Activated CD4-positive, alpha-beta memory T cell treated with anti-CD3 and anti-CD28 coated beads, Interleukin-2, amount 10 ng/mL, durations not matched to agents 7 days and 5 days (primary cell): ENCODE measurements at places on chromosomes 5 and 9.

DNA sequence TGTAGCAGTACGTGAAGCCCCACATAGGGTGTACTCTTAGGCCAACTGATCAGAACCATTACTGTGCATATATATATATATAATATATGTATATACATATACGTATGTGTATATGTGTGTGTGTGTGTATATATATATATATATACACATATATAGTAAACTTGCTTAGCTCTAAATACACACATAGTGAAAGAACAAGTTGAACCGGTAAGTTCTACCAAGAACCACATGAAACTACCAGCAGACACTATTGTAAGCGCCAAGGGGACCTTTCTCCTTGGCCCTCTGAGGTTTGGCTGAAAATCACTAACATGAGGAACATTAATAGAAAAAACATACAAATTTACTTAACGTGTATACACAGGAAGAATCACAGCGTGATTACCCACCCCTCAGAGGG, 1.8 kb upstream of the TARS1 start:
- DNase-seq: no peak

- no peak for DNase-seq
Observed at GRCh38 chr5:156479849-156480248, 152.9 kb downstream of the SGCD start.

DNA sequence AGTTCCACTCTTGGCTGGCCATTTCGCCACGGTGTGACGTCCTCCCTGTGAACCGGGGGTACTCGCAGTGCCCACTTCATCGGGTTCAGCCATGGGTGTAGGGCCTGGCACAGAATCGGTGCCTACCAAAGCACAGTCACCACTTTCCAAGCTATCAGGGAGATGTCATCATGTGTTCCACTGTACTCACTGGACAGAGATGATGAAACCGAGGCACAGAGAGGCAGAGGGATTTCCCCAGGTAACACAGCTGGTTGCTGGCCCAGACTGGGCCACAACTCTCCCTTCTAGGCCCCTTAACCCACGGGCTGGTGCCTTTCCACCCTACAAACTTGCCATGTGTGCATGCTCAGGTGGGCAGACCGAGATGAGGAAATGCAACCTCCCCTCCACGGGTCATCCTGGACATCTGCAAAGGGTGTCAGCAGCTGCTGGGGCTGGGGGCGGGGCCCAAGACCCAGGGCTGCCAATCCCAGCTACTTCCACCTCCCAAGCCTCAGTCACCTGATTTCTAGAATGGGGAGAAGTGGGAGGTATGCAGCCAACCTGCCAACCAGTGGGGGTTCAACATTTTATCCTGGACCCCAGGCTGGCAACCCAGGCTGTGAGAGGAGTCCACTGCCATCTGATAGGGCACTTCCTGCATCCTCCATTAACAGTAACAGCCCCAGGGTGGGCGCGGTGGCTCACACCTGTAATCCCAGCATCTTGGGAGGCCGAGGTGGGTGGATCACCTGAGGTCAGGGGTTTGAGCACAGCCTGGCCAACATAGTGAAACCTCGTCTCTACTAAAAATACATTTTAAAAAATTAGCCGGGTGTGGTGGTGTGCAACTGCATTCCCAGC, 893 bp upstream of the SH2D3C start:
- DNase-seq: peak; percentile 69

GRCh38 chr9:109745335-109746283, 34.4 kb upstream of the PALM2AKAP2 start:
- no peak for DNase-seq

- DNase-seq: no peak
Observed at GRCh38 chr9:134724202-134724911, 82.8 kb downstream of the COL5A1 start.

GRCh38 chr5:170781946-170782345, 1.6 kb upstream of the GABRP start:
- no peak for DNase-seq

- DNase-seq: no peak
Observed at GRCh38 chr9:68727636-68728035, 22.6 kb downstream of the PIP5K1B start.

DNA sequence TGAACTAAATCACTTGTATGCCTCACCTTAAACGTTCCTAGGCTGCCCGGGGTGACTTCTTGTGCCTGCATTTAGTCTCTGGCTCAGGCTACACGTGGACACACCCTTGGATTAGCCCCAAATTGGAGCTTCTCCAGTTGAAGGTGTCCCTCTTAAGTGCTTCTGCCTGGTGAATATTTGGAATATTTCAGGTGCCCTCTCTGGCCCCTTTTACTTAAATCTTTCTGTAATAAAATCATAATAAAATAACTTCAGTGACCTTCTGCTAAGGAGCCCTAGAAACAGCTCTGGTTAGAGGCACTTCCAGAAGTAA, 74.3 kb upstream of the KLF9 start:
- DNase-seq: no peak

- no peak for DNase-seq
Observed at GRCh38 chr5:158967541-158967940, 132.2 kb downstream of the EBF1 start.

DNA sequence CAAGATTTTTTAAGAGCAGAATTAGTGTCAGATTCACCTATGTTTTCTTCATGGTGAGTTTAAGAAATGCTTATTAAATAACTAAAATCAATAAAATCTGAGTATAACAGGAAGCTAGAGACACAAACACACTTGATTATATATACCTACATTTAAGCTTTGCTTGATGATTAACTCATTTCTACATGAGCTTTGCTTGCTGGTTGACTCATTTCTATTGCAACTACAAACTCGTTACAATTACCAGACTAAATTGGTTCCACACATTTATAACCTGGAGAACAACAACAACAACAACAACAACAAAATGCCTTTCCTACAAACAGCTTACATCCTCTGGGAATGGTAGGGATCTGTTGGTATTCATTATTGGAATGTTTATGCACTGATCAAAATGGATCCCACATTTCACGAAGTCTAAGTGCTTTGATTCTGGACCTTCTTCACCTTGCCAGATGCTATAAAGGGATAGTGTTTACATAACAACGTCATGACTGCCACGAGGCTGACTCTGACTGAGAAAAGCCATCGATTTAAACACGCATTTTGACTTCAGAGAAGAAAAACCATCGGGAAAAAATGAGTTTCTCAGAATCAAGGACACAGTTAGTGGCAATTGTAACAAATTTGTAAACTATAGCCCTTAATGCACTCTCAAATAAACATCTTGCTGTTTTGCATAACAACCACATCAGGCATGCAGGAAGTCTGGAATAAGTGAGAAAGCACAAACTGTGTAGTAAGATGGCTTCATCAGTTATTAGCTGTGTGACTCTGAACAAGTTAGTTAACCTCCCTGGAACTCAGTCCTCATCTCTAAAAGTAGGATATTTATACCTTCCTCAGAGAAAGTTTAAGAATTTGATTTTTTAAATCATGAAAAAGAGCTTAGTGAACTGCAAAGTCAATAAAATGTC, 49.8 kb downstream of the RASEF start:
- no peak for DNase-seq

DNA sequence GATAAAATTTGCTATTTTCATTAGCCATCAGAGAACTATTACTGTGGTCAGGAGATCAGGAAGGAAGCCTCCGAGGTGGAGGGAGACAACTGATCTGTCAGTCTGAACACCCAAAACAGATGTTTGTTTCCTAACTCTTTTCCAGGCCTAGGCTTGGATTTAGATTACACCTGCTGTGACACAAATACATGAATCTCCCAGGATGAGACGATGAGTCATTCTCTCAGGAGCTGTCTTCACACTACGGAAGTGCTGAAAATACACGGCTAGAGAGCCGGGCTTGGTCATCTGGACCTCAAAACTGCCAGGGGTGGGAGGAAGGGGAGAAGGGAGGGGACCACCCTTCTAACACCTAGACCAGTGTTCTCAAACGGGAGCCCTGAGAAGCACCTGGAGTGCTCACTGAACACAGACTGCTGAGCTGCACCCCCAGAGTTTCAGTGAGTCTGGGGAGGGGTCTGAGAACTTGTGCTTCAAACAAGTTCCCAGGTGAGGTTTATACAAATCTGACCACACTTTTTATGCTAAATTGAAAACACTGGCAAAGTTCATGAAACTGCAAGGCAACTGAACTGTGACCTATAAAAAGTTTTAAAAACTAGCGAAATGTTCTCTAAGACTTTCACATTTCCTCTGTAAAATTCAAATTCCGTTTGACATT, 80.3 kb upstream of the EQTN start:
- DNase-seq: no peak

DNA sequence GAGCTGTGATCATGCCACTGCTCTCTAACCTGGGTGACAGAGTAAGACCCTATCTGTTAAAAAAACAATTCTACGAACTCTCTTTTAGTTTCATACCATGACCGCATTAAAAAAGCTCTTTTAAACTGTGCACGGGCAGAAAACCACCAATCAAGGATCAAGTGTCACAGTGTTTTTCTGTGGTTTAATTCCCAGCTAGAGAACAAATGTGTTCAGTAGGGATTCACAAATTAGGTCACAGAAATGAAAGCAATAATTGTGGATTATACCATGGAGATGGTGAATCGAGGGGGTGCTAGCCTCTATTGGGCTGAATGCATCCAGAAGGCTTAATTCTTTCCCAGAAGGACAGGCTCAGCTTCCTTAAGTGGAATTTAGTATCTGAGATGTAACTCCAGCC, 79.1 kb downstream of the ATG10 start:
- no peak for DNase-seq

DNA sequence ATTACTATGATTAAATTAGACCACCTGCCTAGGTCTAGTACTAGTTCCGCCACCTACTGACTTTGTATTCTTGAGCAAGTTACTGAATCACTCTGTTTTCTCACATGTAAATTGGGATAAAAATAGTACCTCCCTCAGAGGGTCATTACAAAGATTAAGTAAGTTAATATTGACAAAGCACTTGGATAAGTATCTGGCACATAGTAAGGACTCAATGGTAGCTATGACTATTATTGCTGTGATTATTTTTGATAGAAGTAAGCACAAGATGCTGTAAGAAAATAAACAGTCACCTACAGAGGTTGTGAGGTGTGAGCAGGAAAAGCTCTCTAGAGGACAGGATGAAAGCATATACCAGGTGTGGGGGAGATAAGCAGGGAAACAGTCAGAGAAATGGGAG, 173.1 kb upstream of the PAPPA start:
- no peak for DNase-seq

- DNase-seq: no peak
Observed at GRCh38 chr9:123424131-123424530, 68.1 kb downstream of the CRB2 start.

DNA sequence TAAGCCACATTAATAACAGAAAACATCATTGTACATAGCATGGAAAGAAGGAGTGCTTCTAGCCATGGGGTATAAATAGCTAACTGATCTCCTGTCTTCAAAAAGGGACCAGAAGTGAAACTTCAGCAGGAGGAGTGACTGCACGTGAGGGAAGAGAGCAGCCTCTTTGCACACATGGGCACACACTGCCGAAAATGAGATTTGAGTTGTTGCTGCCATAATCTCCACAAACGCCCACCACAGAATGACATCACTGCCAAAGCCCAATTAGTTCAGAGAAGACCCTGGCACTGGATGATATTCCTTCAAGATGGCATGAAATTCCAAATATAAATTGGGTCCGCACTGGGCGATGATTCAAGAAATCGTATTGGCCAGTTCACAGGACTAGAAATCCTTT, 238.9 kb upstream of the NR4A3 start:
- DNase-seq: no peak

- no peak for DNase-seq
Observed at GRCh38 chr9:69516353-69517322, 155.5 kb downstream of the APBA1 start.

DNA sequence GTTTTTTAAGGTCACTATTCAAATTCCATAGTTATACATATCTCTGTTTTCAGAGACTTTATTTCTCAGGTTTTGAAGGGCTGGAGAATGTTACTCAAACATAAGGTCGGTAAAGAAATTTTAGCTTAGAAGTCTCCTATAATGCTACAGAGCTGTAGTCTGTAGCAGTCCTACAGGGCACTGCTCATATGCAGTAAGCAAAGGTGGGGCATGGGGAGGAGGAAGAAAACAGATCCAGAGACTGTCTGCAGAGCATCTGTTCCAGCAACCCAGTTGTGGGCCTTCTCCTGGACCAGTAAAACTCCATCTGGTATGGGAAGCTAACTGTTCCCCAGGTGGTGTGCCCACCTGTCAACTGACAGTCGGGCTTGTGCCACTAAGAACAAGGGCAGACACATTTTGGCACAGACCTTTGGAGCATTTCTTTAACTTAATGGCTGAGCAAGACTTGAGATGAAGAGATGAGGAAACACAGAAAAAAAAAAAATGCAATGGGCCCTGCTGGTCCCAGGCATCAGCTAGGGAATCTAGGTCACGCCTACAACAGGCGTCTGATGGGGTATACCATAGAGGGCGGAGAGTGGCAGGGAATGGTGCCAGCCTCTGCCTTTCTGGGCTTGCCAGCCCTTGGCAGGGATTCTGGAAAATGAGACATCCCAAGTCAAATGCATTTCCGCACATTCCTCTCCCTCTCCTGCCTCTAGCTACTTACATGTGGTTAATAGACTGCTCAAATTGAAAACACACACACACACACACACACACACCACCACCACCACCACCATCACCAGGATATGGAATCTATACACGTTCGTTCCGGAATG, 218.9 kb downstream of the ARL15 start:
- DNase-seq: no peak

- no peak for DNase-seq
Observed at GRCh38 chr9:88197016-88197415, 58.7 kb upstream of the SPATA31C2 start.

GRCh38 chr5:7372399-7372798, 23.5 kb upstream of the ADCY2 start:
- no peak for DNase-seq

GRCh38 chr5:126046846-126047571, 376.2 kb upstream of the GRAMD2B start:
- DNase-seq: no peak

DNA sequence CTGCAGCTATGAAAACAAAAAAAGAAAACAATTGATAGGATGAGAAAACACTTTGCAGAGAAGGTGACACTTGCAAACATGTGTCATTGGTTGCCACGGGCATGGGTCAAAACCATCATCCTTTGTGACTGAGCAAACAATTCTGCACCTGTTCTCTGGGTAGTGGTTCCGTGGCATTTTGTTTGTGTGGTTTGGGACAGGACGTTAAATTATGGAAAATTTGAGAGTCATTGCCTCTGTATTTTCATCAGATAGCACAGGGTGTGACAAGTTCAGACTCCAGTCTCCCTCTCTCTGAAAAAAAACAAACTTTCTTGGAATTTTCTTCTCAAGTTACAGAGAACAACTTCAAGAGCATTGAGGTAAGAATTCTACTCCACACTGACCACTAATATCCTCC, 113.4 kb upstream of the HMHB1 start:
- DNase-seq: no peak

DNA sequence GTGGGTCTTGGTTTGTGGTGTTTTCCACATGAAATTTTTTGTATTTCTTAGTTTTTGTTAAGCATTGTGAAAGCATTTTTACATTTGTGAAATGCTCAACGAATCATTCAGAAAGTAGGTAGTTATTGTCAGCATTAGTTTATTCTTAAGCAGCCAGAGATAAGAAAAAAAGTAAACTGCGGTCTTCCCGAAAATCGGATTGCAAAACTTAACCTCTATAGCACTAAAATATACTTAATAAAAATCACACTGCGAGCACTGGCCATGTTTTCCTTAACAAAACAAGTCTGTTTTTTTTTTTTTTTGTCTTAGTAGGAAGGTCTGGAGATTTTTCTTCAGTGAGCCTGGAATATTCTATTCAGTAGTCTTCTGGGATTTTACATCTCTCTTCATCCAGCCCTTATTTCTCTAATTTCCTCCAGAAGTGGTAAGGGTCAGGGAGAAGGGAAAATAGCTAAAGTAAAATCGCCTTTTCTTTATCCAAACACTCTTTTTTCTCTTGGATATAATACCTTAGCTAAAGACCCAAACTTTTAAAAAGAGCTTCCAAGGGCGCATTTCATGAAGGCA, 289.9 kb downstream of the DMAC1 start:
- no peak for DNase-seq
